Non-pigmented ciliary epithelial cell (primary cell): ENCODE measurements at places on chromosomes 11 and 22.

DNA sequence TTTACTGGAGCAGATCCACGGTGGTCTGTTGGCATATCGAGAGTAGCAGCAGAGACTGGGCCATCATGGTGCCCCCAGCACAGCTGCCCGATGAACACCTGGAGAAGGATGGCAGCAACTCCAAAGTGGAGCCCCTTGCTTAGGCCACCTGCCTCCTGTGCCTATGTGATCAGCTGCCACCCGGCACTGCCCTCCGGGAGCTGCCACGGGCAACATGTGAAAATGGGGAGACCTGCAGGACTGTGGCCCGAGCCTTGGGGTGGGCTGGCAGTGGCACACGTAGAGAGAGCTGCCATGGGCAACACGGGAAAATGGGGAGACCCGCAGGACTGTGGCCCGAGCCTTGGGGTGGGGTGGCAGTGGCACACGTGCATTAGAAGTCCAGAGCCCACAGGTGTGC, 3.1 kb downstream of the FXYD2 start:
- DNase-seq = no peak

DNA sequence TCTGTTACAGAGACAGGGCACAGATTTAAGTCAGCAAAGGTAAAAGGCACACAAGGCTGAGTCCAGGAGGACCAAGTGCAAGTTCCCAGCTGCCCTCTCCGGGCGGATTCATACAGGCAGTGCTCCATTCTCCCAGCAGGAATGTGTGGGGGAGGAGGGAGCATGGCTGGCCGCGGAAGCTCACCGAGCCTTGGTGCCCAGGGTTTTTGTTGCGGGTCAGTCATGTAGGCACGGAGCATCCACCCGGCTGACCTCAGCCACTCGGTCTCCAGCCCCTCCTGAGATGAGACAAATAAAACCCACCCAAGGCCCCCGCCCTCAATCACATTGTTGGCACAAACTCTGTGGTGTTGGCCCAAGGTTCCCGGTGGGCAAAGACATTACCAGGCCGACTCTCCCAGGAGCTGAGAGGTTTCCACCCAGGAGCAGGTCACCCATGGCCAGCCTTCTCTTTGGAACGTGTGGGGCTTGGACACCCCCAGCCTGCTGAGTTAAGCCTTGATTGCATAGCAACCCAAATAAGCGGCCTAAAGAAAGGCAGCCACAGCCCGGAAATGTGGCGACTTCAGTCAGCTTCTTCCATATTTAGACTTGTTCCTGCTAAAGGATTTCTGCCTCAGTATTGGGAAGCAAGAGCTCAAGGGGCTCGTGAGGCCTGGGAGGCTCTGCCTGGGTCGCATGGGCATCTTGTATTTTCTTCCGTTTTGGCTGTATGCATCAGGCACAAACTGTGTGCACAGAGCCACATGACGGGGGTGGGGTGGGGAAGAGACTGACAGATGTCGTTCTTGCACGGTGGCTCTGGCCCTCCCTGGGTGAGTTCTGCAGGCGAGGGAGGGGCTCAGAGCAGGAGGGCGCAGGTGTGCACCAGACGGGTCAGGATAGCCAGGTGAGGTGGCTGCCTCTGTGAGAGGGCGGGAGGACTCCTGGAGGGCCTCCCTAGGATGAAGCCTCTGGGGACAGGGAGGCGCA, 63.0 kb downstream of the ARHGAP8 start:
- DNase-seq = no peak

- DNase-seq = no peak
Measured at GRCh38 chr11:120235024-120235628, 4.8 kb upstream of the POU2F3 start.

DNA sequence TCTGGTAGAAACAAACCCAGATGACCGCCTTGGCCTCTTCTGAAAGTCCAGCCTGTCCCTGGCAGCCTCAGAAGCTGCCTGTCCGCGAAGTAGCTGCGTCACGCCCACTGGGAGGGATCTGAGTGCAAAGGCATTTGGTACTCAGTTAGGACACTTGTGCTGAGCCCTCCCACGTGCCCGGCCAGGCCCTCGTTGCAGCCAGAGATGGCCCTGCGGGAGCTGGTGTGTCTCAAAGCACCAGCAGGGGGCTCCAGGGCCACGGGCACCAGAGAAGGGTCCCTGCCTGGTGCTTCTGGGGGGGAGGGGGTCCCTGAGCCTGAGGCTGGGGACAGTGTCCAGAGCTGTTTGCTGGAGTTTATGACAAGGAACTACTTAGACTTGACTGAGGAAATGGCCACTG, 5.8 kb downstream of the SELENOO start:
- DNase-seq = no peak

DNA sequence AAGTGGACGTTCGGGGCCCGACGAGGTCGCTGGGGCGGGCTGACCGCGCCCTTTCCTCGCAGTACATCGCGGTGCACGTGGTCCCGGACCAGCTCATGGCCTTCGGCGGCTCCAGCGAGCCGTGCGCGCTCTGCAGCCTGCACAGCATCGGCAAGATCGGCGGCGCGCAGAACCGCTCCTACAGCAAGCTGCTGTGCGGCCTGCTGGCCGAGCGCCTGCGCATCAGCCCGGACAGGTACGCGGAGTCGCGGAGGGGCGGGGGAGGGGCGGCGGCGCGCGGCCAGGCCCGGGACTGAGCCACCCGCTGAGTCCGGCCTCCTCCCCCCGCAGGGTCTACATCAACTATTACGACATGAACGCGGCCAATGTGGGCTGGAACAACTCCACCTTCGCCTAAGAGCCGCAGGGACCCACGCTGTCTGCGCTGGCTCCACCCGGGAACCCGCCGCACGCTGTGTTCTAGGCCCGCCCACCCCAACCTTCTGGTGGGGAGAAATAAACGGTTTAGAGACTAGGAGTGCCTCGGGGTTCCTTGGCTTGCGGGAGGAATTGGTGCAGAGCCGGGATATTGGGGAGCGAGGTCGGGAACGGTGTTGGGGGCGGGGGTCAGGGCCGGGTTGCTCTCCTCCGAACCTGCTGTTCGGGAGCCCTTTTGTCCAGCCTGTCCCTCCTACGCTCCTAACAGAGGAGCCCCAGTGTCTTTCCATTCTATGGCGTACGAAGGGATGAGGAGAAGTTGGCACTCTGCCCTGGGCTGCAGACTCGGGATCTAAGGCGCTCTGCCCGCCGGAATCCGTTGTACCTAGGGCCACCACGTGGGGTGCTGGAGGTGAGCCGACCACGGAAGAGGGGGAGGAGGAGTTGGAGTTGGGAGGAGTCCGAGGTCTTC, 771 bp downstream of the MIF start:
- DNase-seq = no peak

DNA sequence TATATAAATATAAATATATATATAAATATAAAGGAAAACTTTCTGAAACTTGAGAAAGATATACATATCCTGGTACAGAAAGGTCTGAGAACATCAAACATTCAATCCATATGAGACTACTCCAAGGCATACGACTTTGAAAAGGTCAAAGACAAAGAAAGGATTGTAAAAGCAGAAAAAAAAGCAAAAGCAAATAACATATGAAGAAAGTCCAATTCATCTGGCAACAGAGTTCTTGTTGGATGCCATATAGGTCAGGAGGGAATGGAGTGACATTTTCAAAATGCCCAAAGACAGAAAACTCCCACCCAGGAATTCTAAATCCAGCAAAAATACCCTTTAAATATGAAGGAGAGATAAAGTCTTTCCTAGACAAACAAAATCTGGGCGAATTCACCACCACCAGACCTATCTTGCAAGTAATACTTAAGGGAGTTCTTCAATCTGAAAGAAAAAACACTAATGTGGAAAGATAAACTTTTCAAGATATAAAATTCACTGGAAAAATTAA, 42.3 kb upstream of the MRPL17 start:
- DNase-seq = no peak

- no peak for DNase-seq
Measured at GRCh38 chr22:19412478-19412877, 19.1 kb downstream of the HIRA start.

DNA sequence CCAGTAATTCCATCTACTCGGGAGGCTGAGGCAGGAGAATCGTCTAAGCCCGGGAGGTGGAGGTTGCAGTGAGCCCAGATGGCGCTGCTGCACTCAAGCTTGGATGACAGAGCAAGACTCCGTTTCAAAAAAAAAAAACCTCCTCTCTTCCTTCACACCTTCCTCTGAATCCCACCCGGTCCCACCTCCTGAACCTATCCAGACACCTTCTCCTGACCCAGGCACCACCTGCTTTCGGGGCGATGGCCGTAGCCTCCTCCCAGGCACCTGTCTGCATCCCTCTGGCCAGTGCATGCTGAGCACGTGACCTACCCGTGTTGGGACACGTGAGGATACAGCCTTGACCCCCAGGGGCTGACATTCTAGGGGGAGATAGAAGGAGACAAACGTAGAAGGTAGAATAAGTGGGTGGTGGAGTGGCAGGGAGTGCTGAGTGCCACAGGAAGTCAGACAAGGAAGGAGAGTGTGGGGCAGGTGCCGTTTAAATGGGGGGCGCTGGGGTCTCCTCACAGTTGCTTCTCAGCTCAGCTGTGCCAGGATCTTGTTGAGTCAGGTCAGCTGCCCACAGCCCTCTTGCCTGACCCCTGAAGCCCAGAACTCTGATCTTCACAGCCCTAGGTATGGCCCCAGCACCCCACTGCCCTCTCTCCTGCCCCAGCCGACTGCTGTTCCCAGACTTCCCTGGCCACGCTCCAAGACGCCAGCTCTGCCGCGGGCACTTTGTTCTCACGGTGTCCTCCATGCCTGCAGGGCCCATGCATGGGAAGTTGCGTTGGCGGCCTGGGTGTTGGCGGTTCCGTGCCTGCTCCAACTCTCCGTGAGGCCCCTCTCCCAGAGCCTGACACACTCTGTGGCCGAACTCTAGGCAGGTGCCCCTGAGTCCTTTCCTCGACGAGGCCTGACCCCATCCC, 1.2 kb upstream of the MIOX start:
- no peak for DNase-seq

DNA sequence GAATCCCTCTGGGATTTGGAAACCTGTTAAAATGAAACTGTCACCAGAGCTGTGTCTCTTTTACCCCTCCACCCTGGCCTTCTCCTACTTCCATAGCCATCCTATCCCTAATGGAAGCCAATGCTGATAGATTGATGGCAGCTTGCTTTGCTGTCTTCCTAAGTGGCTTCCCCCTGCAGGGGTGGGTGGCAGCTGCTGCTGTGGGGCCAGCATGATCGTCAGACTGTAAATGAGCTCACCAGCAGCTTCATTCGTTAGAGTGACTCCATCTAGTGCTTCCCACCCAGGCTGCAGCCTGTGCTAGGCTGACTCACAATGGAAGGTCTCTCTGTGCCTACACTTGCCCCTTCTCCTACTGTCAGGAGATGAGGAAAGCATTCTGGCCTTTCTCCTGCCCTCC, 311.0 kb downstream of the BUD13 start:
- DNase-seq = no peak

DNA sequence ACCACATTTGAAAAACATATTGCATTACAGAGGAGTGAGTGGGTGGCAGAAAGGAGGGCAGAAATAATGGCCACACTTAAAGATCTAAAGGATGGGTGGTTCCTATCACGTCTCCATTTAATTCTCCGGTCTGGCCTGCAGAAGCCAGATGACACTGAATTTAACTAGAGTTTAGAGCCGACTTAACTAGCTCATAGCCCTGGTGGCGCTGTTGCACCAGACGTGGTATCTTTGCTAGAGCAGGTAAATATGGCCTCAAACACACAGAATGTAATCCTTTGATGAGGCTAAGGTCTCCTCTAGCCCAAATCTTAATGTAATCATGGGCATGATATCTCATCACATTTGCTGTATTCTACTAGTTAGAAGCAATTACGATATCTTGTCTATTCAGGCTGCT, 51.5 kb upstream of the GAL start:
- DNase-seq = peak; percentile 26

DNA sequence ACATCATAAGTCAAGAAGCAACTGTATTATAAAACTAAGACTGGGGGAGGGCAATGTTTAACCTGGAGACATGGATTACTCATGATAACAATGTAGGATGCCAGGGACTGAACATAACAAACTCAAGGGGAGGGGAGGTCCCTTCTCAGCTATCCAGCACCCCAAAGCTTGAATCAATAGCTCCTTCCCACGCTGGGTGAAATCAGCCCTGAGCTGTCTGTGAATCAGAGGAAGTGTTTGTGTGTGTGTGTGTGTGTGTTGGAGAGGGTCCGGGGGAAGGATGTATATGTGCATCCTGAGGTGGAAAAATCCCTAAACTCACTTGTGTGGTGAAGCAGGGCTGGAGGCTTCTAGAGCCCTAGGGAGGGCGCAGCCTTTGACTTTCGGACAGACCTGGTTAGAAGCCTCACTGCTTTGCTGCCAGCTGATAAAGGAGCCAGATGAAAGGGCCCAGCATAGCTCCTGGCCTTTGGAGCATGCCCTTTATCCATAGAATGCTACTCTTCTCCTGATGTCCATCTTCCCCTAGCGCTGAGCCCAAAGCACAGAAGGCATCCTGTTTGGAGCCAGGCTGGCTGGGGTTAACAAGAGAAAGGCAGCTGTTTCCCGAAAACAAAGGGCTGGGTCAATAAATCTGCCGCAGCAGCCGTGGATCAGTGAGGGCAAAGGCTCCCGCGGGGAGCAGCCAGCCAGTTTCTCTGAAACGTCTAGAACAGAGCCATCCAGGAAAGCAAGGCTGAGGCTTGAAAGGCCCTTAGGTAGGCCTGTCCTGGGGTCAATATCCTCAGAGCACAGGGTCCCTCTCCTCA, 35.8 kb downstream of the TNKS1BP1 start:
- DNase-seq = peak; percentile 91

GRCh38 chr11:535210-535518, 212 bp downstream of the HRAS start:
- DNase-seq = no peak

- no peak for DNase-seq
Measured at GRCh38 chr11:15599376-15599775, 484.7 kb downstream of the INSC start.

DNA sequence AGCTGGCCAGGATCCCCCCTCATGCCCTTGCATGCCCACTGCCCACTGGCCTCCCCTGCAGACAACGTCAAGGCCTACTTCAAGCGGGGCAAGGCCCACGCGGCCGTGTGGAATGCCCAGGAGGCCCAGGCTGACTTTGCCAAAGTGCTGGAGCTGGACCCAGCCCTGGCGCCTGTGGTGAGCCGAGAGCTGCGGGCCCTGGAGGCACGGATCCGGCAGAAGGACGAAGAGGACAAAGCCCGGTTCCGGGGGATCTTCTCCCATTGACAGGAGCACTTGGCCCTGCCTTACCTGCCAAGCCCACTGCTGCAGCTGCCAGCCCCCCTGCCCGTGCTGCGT, 7.9 kb downstream of the AIP start:
- no peak for DNase-seq
